ENCODE measurements at places on chromosomes 13 and 19. TPM values are rescaled to one million over a fixed set of nuclear protein-coding genes. Genes with fewer than 3 reads are reported as not detected.

The CGB1 gene
- not detected for total RNA-seq

DNA sequence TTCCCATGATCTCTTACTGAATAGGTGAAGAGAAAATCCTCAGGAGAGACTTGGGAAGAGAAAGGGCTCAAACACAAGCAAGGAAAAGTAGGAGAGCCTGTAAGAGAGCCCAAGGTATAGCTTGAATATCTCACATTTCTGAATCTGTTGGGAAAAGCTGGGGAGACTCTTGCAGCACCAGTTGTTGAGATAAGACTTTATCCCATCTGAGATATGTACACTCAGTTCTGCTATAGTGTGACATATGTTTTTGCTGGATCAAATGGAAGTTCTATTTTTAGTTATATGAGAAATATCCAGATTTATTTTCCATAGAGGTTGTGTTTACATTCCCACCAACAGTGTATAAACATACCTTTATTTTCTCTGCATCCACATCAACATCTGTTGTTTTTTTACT is 246.1 kb downstream of the NDFIP2 start:
- H3K4me3 ChIP-seq, result no peak overlapping the region
- H3K27me3 ChIP-seq, result no peaks in the 10 kb centered on the region
- H3K4me1 ChIP-seq, result no peaks in the 10 kb centered on the region

GRCh38 chr13:27130979-27131623 is 40.5 kb downstream of the USP12 start:
- H3K4me1 ChIP-seq, result peaks cover 2% of the 10 kb centered on the region
- no peak overlapping the region for H3K4me3 ChIP-seq
- H3K27me3 ChIP-seq, result no peaks in the 10 kb centered on the region
- no peaks in the 10 kb centered on the region for H3K36me3 ChIP-seq

- H3K27me3 ChIP-seq, result no peaks in the 10 kb centered on the region
- H3K36me3 ChIP-seq, result peaks cover 12% of the 10 kb centered on the region
- H3K27ac ChIP-seq, result no peak overlapping the region
- DNase-seq, result no peak
These were observed 8.6 kb downstream of the ZFP82 start for GRCh38 chr19:36409841-36410240.

DNA sequence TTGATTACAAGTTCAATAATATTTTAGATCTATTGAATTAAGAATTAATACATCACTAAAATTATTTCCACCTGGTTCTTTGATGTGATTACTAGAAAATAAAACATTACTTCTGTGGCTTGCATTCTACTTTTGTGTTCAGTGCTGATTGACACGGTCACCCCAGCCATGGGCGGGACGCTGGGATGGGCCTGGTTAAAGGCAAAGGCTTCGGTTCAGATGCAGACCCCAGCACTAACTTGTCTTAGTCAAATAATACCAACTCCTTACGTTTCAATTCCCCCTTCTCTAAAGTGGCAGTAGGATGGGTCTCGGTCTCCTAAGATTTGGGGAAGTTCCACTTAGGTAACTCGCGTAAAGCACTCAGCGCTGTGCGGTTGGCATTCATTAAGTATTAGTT is 144.9 kb downstream of the URI1 start:
- no peaks in the 10 kb centered on the region for H3K4me1 ChIP-seq
- no peak overlapping the region for H3K4me3 ChIP-seq
